ENCODE measurements at places on chromosomes 6 and 20.

DNA sequence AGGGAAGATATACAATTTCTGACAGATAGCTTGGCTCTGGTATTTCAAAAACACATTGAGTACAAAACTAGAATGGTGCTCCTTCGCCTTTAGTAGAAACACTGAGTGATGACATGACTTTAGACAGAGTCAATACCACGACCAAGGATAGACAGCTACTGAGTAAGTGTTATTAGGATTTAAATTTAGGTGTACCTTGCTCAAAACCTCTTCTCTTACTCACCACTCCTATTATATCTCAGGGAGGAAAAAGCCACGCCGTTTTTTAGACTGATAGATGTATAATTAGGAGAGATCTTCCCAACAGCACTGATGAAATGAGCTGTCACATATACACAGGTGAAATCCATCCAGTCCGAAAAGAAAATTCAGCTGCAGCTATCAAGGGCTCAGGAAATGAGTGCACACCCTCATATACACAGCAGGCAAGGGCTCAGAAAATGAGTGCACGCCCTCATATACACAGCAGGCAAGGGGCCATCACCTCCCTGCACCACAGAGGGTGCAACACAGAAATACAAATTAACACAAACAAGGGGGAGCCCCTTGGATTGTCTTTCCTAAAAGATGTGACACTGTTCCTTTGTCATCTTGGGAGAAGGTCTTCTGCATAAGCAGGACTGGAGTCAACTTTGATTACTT is 53.7 kb downstream of the LYRM4 start:
- no peaks in the 10 kb centered on the region for H3K27me3 ChIP-seq
- no peak for DNase-seq
- no peaks in the 10 kb centered on the region for H3K36me3 ChIP-seq
- H3K4me1 ChIP-seq = peaks cover 3% of the 10 kb centered on the region
- H3K4me3 ChIP-seq = no peak overlapping the region

DNA sequence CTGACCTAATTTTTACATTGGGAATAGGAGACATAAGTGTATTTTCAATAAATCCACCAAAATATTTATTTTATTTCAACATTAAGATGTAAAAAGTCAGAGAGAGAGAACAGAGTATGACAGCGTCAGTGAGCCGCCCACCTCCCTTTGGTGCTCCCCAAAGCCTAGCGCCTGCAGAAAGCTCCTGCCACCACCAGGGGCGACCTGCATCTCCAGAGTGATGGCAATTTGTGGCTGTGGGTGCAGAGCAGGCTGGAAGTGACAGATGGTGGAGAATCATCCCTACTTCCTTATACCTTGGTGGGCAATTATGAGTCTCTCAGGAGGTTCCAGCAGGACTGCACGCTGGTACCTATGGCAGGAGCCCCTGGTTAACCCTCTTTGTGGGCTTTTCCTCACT is 87.3 kb downstream of the PTPRT start:
- H3K27me3 ChIP-seq = no peaks in the 10 kb centered on the region
- H3K36me3 ChIP-seq = no peaks in the 10 kb centered on the region
- no peak overlapping the region for H3K4me3 ChIP-seq
- no peak for DNase-seq
- no peaks in the 10 kb centered on the region for H3K4me1 ChIP-seq

DNA sequence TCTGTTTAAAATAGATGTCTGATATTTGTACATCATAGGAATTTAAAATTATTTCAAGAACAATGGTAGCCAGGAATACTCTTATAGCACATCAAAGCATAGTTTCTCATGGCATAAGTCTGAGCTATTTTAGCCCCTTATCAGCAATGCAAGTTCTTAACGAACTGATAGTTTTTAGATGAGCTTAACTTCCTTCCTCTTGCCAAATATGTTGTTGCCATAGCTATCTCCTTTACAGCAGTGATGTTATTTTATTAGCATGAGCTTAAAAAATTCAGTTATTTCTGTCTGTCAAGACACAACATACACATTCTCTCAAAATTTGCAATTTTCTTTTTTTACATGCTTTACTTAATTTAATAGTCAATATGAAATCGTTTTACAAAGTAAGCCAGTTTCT is 867.2 kb downstream of the PHF3 start:
- H3K4me3 ChIP-seq = no peak overlapping the region
- H3K27ac ChIP-seq = no peak overlapping the region
- no peaks in the 10 kb centered on the region for H3K36me3 ChIP-seq
- no peaks in the 10 kb centered on the region for H3K4me1 ChIP-seq
- no peak for DNase-seq

DNA sequence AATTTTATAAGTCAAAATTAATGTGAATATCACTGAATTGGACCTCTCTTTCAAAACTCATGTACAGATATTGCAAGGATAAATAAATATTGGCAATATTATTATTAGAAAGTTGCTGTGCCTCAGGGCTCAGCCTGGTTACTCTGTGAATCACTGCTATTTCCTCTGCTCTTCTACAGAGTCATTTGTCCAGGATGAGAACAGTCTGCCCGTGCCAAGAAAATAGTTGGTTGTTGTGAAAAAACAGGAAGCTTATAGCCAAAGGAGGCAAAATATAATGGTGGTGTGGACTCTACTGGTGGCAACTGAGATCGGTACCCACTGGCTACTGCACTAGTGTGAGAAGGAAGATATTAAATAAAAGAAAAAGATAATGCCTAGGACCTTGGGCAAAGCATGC is 93.6 kb downstream of the RIMS1 start:
- H3K27ac ChIP-seq = no peak overlapping the region
- H3K4me3 ChIP-seq = no peak overlapping the region
- no peak for DNase-seq
- no peaks in the 10 kb centered on the region for H3K27me3 ChIP-seq
- no peaks in the 10 kb centered on the region for H3K36me3 ChIP-seq

DNA sequence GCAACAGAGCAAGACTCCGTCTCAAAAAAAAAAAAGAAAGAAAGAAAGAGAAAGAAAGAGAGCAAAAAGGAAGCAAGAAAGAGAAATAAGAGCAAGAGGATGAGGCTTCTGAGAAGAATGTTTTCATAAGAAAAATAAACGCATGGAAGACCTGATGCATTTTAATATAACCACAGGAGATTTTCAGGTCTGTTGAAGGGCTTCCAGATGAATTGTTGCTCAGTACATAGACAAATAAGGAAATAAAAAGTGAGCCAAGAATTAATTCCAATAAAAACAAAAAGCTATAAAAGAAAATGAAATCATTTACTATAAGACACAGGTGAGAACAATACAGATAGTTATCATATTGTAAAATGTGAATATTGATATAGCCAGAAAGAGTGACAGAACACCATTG is 43.5 kb downstream of the PERP start:
- H3K4me1 ChIP-seq = no peaks in the 10 kb centered on the region
- DNase-seq = no peak
- H3K27ac ChIP-seq = no peak overlapping the region
- H3K36me3 ChIP-seq = no peaks in the 10 kb centered on the region
- H3K4me3 ChIP-seq = no peak overlapping the region
- peaks cover 8% of the 10 kb centered on the region for H3K27me3 ChIP-seq

DNA sequence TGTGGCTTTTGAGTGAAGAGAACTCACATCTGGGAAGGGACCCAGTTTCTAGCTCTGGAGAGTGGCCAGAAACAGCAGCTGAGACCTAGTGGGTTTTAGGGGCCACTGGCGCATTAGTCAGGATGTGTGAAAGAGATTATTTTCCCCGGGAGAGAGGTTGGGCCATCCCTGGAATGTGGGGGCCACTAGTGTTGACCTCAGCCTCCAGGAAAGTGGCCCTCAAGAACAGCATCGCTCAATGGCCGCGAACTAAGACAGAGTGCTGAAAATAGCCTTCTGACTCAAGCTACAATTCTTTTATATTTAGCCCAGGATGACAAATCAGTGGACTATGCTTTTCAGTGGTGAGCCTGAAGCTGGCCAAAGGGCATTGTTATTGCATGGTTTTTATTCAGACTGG is 210.4 kb upstream of the RNF24 start:
- H3K4me3 ChIP-seq = no peak overlapping the region
- no peaks in the 10 kb centered on the region for H3K36me3 ChIP-seq
- H3K27ac ChIP-seq = no peak overlapping the region
- peaks cover 27% of the 10 kb centered on the region for H3K27me3 ChIP-seq
- no peak for DNase-seq
- H3K4me1 ChIP-seq = peaks cover 11% of the 10 kb centered on the region

DNA sequence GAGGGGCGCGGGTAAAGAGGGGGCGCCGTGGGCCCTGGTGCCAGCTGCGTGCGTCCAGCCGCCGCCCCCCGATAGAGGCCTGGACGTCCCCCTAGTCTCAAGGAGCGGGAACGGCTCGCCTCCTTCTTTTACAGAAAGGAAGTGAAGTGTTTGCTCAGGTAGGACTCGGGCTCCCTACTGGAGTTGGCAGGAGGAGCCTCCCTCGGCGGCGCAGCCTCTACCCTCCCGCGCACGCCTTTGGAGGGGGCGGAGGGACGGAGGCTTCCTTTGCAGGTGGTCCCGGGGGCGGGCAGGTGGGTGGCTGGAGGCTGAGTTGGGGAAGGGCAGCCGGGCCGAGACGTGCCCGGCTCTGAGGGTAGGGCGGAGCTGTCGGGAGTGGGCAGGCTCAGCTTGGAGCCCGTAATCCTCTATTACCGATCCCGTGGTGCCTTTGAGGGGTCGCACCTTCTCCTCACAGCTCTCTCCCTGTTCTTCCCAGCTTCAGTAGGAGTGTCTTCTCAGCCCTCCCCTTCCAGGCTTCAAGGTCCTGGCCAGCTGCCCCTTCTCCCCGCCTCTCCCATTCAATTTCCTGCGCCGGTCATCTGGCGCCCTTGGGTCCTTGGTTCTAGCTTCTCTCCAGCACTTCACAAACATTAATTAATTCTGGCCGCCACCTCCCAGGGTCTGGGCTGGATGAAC is 728 bp downstream of the ITPR3 start:
- peak overlapping the region; percentile 86 for H3K4me3 ChIP-seq
- no peaks in the 10 kb centered on the region for H3K27me3 ChIP-seq
- H3K4me1 ChIP-seq = peaks cover 55% of the 10 kb centered on the region
- peak overlapping the region; percentile 77 for H3K27ac ChIP-seq
- peak; percentile 52 for DNase-seq

DNA sequence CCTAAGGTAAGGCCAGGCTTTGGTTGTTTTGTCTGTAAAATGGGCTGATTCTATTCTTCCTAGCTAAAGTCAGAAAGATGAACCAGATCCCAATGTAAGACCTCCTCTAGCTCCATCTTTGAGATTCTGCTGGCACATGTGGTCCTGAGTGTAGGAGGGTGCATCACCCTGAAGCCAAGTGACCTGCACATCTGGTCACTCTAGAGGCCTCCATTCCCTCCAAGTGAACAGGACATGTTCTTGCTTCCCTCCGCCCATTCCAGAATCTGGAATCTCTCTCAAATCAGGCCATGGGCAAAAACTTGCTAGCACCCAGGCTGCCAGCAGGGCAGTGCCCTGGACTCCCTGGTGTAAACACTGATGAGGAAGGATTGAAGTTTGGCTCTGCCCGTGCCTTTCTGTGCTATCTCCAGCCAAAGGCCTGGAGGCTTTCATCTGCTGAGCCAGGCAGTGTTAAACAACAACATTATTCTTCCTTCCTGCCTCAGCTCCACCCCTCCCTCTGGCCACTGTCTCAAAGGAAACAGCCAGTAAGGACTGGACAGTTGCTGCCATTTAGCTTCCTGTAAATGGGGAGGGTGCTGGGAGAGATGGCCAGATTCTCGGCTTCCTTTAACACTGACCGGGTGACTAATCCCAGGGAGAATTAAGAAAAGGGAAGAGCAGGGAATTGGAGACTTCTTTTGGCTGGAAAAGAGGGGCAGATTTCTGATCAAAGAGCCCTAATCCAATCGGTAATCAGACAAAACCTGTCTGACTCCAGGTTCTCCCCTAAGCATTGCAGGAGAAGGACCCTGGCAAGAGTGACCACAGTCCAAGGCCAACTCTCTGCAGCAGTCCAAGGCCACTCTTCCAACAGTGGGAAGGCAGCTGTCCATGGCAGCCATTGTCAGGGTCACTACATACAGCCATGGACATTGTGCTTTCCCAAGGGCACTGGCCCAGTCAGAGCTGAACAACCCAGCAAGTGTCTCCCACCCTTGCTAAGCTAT is 19.5 kb upstream of the ADGRF1 start:
- no peak overlapping the region for H3K27ac ChIP-seq
- no peak overlapping the region for H3K4me3 ChIP-seq
- no peaks in the 10 kb centered on the region for H3K4me1 ChIP-seq
- no peak for DNase-seq

DNA sequence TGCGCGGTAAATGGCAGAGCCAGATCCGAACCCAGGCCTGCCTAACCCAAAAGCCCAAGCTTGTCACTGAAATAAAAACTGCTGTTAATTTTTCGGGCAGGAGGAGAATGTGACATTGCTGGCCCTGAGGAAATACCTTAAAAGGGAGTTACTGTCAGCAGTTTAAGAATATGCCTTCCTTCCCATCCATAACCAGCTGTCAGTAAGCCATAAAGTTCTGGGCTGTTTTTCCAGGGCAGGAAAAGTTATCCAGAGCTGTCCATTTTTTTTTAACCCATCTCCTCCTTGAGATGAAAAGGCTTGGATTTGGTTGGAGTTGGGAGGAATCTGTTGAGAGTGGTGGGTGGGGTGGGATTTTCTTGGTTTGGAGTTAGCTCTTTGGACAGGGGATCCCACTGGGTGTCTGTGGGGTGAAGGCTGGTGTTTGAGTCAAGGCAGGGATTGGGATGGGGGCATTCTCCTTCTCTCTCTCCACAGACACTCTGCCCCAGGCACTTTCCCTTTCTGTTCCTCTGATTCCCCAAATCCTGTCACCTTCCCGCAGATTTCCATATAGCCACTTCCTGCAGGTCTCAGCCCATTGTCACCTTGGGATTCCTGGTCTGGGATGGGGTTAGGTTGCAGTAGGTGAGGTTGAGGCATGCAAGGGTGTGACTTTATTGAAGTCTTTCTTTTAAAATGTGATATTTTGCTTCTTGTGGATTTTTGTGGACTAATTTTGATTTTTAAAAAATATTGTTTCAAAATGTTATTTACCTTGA is 4.3 kb upstream of the KCNG1 start:
- H3K27ac ChIP-seq = no peak overlapping the region
- no peak for DNase-seq
- H3K4me3 ChIP-seq = no peak overlapping the region
- peaks cover 69% of the 10 kb centered on the region for H3K27me3 ChIP-seq
- no peaks in the 10 kb centered on the region for H3K36me3 ChIP-seq

DNA sequence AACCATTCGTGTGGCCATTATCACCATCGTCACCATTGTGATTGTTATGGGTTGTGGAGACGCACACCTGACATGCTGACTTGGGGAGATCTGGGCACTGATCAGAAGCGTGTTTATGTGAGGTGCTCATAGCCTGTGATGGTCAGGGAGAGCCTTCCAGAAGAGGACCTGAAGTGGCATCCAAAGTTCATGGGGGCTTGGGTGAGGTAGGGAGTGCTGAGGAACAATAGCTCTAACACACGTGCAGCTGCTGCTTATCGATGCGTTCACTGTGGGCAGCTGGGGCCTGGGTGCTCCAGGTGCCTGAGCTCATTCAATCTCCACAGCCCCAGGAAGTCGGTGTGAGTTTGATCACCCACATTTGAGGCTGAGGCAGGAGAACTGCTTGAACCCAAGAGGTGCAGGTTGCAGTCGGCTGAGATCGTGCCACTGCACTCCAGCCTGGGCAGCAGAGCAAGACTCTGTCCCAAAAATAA is 227.3 kb downstream of the PREX1 start:
- H3K4me3 ChIP-seq = no peak overlapping the region
- no peaks in the 10 kb centered on the region for H3K36me3 ChIP-seq
- H3K27me3 ChIP-seq = peaks cover 3% of the 10 kb centered on the region
